Activated T-helper 2 cell treated with anti-CD3 and anti-CD28 coated beads, Interferon-gamma antibody, Interleukin-2, Interleukin-4, amounts not matched to agents 10 μg/mL and 5 μg/mL and 100 μg/mL, durations not matched to agents 14 hours and 24 hours and 36 hours (primary cell): ENCODE measurements at places on chromosomes 5 and 9.
A peak's percentile ranks its signal among the peaks of the same experiment; 100 is the strongest.

- no peak for DNase-seq
Measured at GRCh38 chr5:169667896-169668674, 31.0 kb downstream of the DOCK2 start.

DNA sequence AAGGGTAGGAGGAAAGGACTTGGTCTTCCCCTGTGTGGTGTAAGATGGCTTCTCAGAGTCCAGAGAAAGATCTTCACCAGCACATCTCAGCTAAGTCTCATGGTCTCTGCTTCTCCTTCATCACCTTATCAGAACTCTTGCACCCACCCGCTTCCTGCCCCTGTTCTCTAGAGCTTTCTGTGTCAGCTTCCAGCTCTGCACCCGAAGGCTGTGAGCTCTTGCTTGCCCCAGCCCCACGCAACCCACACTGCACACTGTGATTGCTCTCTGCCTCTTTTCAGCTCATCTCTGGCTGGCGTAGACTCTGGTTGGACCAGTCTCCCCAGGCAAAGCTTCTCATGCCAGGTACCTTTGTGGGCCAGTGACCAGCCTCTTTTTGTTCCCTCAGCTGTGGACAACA lies 93.2 kb upstream of the RAPGEF1 start:
- no peak for DNase-seq

DNA sequence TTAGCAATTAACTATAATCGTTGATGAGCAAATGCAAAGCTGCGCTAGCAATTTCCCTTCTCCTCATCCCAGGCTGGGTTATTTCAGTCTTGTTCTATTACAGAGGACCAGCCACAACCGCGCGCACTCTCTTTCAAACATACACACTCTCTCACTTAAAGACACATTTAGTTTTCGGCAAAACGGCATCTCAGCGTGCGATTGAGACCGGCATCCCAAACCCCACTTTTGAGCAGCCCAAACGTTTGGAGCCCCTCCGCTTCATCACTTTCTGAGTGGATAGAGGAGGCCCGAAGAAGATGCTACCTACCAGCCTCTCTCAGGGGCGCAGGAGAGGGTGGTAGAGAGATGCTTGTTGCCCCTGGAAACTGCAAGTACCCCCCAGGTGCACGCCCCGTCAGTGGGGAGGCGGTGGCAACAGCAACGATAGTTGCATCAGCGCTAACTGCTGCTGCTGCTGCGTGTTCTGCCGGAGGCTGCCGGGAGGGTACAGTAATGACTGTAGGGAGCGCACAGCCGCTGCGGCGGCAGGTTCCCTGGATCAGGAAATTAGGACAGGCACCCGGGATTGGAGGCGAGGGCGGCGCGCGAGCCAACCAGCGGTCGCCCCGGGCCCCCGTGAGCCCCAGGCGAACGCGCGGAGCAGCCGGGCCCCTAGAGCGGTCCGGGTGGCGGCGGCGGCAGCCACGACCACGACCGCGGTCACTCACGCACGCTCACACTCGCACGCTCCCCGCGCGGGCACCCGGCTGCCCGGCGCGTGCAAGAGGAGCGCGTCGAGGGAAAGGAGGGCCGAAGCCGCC lies 467 bp upstream of the VLDLR start:
- peak; percentile 47 for DNase-seq

- no peak for DNase-seq
Measured at GRCh38 chr5:61617039-61617438, 285.0 kb downstream of the ZSWIM6 start.

DNA sequence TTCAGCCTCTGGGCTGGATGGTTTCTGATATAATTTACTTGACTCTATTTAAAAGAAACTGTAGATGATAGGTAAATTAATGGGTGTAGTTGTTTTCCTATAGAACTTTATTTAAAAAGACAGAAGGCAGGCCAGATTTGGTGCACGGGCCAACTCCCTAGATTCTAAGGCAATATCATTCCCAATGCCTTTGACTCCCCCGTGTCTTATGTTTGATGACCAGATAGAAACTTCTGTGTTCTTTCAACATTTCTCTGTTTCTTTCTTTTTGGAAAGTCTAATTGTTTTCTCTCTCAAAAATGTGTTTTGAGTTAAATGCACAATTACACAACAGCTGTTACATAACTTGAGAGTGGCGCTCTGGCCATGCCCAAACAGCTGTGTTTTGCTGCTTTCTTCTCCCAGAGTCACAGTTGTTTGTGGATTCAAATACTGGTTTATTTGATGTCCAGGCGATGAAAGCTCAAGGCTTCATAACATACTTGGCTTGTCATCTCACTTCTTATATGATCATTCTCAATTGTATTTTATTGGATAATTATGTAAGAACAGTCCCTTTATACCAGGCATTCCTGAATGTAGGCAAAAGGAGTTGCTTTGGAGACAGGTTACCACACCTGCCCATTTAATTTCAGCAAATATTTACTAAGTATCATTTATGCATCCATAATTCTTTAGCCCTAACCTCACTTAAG lies 1.7 kb upstream of the ALDH1A1 start:
- no peak for DNase-seq

DNA sequence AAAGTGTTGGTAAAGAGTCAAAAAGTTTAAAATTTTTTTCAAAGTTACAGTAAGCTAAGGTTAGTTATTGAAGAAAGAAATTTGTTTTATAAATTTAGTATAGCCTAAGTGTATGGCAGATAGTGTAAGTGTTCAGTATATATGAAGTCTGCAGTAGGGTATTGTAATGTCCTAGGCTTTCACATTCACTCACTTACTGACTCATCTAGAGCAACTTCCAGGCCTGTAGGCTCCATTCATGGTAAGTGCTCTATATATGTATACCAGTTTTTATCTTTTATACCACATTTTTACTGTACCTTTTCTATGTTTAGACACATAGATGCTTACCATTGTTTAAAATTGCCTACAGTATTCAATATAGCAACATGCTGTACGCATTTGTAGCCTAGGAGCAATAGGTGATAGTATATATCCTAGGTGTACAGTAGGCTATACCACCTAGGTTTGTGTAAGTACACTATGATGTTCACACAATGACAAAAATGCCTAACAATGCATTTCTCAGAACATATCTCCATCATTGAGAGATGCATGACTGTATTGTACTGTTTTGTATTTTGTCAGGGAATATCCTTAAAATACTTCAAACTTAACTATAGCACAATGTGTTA lies 38.5 kb downstream of the CYSTM1 start:
- no peak for DNase-seq
